ENCODE measurements at places on chromosomes 12 and 14.

GRCh38 chr12:68638721-68639395, 28.2 kb downstream of the RAP1B start:
- peaks cover 69% of the 10 kb centered on the region for H3K4me1 ChIP-seq
- H3K4me3 ChIP-seq, result no peak overlapping the region
- peaks cover 19% of the 10 kb centered on the region for H3K36me3 ChIP-seq
- H3K27ac ChIP-seq, result no peak overlapping the region

- no peak overlapping the region for H3K27ac ChIP-seq
- DNase-seq, result no peak
- no peaks in the 10 kb centered on the region for H3K36me3 ChIP-seq
- no peak overlapping the region for H3K4me3 ChIP-seq
Measured at GRCh38 chr14:51208982-51209381, 31.1 kb upstream of the TMX1 start.

- no peak overlapping the region for H3K27ac ChIP-seq
- H3K36me3 ChIP-seq, result no peaks in the 10 kb centered on the region
- H3K4me1 ChIP-seq, result no peaks in the 10 kb centered on the region
- no peak for DNase-seq
Measured at GRCh38 chr14:62084020-62084419, 321.8 kb downstream of the SNAPC1 start.

DNA sequence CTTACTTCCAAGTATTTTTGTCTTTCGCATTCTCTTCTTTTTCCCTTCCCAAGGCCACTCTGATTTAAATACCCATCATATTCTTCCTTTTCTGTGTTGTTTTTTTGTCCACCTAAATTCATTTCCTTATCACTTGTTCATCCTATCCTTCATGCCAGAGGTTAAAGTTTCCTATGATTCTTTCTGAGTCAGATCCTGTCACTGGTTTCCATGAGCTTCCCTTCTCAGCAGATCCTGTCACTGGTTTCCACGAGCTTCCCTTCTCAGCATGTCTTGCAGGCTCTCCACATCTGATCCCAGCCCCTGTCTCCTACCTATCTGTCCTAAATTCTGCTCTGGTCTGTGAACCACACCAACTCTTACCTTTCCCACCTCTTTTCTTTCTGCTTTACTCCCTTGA, 311.8 kb upstream of the RGS6 start:
- DNase-seq, result no peak
- peaks cover 42% of the 10 kb centered on the region for H3K36me3 ChIP-seq

DNA sequence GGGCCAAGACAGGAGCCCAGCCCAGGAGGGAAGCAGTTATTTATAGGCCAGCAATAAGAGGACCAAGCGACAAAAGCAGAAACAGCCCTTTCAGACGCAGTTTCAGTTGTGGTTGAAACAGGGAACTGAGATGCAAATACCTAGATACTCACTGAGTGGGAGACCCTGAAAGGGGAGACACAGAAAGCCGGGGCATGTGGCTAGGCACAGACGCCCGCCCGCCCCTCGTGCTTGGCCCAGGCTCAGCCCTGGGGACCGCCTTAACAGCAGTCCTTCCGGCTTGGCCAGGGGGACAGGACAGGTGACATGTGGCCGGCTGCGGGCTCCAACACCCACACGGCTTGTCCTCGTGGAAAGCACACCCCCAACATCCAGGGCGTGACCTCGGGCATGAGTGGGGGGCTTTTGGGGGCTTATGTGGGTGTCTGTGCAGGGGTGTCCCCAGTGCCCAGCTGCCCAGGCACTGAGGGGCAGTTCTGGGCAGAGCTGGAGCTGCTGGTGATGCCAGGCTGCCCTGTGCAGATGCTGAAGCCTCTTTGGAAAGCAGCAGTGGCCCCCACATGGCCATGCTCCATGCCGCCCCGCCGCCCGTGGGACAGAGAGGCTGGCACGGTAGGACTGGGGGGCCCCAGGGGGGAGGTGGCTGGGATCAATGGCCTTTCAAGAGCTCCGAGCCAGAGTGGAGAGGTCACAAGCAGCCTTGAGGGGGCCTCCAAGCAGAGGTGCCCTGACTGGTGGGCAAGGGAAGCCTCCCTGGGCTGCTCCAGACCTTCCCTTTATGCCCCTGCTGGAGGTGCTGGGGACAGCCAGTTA, 2.1 kb downstream of the PLD4 start:
- H3K4me3 ChIP-seq, result no peak overlapping the region
- H3K27ac ChIP-seq, result no peak overlapping the region
- no peak for DNase-seq
- H3K4me1 ChIP-seq, result no peaks in the 10 kb centered on the region

DNA sequence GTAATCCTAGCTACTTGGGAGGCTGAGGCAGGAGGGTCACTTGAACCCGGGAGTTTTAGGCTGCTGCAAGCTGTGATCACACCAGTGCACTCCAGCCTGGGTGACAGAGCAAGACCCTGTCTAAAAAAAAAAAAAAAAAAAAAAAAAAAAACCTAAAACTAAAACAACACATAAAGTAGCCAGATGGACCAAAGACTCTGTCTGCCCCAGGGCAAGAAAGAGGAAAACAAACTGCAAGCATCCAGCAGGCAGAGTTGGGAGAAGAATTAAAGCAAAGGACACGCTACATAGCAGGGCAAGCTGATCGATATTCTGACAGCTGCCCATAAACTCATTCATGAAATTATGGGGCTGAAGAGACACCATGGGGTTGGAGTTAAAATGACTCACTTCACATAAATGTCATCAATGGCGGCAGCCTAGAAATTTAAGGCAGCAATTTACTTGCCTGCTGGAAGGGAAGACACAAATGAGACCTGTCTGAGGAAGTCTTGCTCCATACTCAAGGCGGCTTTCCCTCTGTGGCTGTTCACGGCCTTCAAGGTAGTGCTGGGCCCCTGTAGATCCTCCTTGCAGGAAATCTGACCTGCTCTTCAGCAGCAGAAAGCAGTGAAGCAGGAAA, 259.1 kb upstream of the FKBP4 start:
- no peak for DNase-seq
- no peak overlapping the region for H3K4me3 ChIP-seq
- no peaks in the 10 kb centered on the region for H3K4me1 ChIP-seq

GRCh38 chr12:32089156-32089555, 17.5 kb upstream of the BICD1 start:
- H3K4me3 ChIP-seq, result no peak overlapping the region
- H3K4me1 ChIP-seq, result no peaks in the 10 kb centered on the region
- no peaks in the 10 kb centered on the region for H3K36me3 ChIP-seq
- DNase-seq, result no peak
- H3K27me3 ChIP-seq, result peaks cover 6% of the 10 kb centered on the region

GRCh38 chr12:58765076-58765475, 155.2 kb downstream of the LRIG3 start:
- H3K27ac ChIP-seq, result no peak overlapping the region
- no peaks in the 10 kb centered on the region for H3K36me3 ChIP-seq
- H3K27me3 ChIP-seq, result no peaks in the 10 kb centered on the region
- H3K4me1 ChIP-seq, result no peaks in the 10 kb centered on the region

DNA sequence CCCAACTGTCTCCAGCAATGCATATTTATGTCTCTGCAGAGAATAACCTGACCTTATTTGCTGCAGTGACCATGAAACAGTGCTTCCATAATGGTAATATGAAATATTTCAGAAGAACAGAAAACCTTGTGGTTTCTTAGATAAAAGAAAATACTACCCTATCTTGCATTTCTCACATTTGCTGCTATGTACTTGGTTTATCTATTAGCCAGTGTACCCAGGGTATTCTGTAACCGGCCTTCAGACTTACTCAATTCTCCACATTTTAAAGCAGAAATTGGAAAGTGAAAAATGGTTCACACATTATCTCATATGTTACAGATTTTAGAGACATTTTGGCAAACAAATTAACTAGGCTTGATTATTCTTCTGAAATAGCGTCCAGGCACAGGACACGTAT, 57.9 kb upstream of the CCDC91 start:
- H3K27me3 ChIP-seq, result no peaks in the 10 kb centered on the region
- H3K4me1 ChIP-seq, result no peaks in the 10 kb centered on the region
- H3K27ac ChIP-seq, result no peak overlapping the region
- no peak for DNase-seq
- H3K4me3 ChIP-seq, result no peak overlapping the region

GRCh38 chr12:88272456-88272855, 130.3 kb downstream of the TMTC3 start:
- no peaks in the 10 kb centered on the region for H3K4me1 ChIP-seq
- no peaks in the 10 kb centered on the region for H3K36me3 ChIP-seq
- DNase-seq, result no peak
- no peak overlapping the region for H3K4me3 ChIP-seq
- no peak overlapping the region for H3K27ac ChIP-seq
- H3K27me3 ChIP-seq, result peaks cover 2% of the 10 kb centered on the region

DNA sequence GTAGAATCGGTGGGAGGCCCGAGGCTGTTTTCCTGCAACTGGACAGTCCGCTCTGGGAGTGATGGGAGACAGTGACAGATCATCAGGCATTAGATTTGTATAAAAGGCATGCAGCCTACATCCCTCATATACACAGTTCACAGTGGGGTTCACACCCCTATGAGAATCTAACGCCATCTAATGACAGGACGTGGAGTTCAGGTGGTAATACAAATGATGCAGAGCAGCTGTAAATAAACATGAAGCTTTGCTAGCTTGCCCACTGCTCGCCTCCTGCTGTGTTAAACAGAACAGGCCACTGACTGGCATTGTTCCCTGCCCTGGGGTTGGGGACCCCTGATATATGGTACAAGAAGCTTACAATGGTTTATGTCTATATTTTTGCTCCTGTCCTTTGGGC, 179.0 kb downstream of the LRFN5 start:
- no peaks in the 10 kb centered on the region for H3K27me3 ChIP-seq
- H3K36me3 ChIP-seq, result no peaks in the 10 kb centered on the region
- no peak overlapping the region for H3K4me3 ChIP-seq

- H3K27me3 ChIP-seq, result peaks cover 2% of the 10 kb centered on the region
- H3K27ac ChIP-seq, result no peak overlapping the region
- DNase-seq, result no peak
- peaks cover 4% of the 10 kb centered on the region for H3K4me1 ChIP-seq
- H3K4me3 ChIP-seq, result no peak overlapping the region
Measured at GRCh38 chr14:104536942-104537612, 42.5 kb upstream of the C14orf180 start.

DNA sequence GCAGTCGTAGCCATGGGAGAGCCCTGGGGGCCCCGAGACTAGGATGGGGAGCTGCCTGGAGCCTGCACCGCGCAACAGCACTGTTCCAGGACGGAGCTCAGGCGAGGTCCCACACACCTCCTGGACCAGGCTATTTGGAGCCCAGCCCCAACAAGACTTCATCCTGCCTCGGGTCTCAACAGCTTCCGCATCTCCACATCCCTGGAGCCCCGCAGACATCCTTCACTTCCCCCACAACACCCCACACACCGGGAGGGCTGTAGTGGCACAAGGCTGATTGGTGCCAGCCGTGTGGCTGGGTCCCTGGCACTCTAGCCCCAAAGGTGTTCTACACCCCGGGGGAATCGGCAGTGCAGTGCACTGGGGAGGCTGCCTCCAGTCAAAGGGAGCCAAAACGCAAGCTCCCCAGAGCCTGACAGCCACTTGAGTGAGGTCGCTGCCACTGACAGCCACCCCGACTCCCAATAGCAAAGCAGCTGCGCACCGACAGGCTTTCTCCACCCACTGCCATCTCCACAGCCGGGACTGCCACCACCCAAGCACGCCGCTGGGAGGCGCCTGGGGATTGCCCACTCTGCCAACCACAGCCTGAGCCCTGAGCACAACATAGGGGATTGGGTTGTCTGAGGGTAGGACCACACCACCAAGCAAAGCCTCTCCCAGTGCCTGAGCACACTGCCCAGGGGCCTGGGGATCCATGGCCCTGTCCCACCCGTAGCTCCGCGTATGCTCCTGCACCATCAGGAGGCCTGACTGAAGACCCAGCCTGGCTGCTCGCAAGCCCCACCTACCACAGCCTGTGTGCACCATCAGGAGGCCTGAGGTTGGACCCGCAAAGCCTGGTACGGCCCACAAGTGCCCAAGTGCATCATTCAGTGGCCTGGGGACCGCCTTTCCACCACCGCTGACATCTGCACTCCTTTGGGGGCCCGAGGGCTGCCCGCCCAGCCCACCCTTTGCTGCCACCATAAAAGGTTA, 13.2 kb upstream of the KLRF1 start:
- peak overlapping the region; percentile 87 for H3K4me3 ChIP-seq
- peaks cover 35% of the 10 kb centered on the region for H3K4me1 ChIP-seq
- peak; percentile 90 for DNase-seq
- peaks cover 21% of the 10 kb centered on the region for H3K27me3 ChIP-seq
- peak overlapping the region; percentile 61 for H3K27ac ChIP-seq
- H3K36me3 ChIP-seq, result no peaks in the 10 kb centered on the region

- peaks cover 55% of the 10 kb centered on the region for H3K36me3 ChIP-seq
- DNase-seq, result no peak
- H3K27me3 ChIP-seq, result no peaks in the 10 kb centered on the region
- H3K4me1 ChIP-seq, result peaks cover 92% of the 10 kb centered on the region
Measured at GRCh38 chr12:94265966-94266745, 117.8 kb downstream of the PLXNC1 start.

- DNase-seq, result no peak
- no peak overlapping the region for H3K27ac ChIP-seq
- no peak overlapping the region for H3K4me3 ChIP-seq
- H3K27me3 ChIP-seq, result no peaks in the 10 kb centered on the region
- H3K36me3 ChIP-seq, result peaks cover 35% of the 10 kb centered on the region
- H3K4me1 ChIP-seq, result peaks cover 6% of the 10 kb centered on the region
Measured at GRCh38 chr12:2858334-2858733, 1.5 kb upstream of the TEX52 start.

DNA sequence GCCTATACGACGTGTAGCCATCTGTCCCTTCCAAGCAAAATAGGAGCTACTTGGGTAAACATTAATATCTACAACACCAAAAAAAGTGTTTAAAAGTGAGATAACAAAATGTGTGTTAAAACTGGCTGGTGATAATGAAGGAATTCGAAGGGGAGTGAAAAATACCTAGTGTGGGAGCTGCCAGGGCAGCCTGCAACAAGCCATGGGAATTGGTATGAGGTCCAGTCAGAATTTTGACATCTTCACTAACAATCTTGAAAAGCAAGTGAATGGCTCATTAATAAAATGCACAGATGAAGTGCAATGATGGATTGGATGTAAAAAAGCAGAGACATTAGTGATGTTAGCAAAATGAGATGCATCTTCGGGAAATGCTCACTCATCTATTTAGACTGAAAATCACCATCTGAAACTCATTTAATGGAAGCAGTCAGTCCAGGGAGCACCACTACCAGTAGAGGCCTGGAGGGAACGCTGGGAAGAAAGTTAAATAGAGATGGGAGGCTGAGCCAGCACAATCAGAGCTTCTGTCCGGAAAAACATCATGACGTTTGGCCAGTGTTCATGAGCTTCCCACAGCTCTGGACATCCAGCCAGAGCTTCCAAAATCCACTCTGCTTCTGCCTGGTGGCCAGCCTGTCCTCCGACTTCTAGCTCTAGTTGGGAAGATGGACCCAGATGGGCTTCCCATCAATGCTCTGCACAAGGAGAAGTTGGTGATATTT, 405.0 kb upstream of the TMTC1 start:
- H3K4me1 ChIP-seq, result no peaks in the 10 kb centered on the region
- H3K27me3 ChIP-seq, result no peaks in the 10 kb centered on the region
- no peak overlapping the region for H3K4me3 ChIP-seq
- no peaks in the 10 kb centered on the region for H3K36me3 ChIP-seq
- no peak overlapping the region for H3K27ac ChIP-seq
- no peak for DNase-seq
